GOT3 (cell line): ENCODE measurements at places on chromosomes 5 and 9.

DNA sequence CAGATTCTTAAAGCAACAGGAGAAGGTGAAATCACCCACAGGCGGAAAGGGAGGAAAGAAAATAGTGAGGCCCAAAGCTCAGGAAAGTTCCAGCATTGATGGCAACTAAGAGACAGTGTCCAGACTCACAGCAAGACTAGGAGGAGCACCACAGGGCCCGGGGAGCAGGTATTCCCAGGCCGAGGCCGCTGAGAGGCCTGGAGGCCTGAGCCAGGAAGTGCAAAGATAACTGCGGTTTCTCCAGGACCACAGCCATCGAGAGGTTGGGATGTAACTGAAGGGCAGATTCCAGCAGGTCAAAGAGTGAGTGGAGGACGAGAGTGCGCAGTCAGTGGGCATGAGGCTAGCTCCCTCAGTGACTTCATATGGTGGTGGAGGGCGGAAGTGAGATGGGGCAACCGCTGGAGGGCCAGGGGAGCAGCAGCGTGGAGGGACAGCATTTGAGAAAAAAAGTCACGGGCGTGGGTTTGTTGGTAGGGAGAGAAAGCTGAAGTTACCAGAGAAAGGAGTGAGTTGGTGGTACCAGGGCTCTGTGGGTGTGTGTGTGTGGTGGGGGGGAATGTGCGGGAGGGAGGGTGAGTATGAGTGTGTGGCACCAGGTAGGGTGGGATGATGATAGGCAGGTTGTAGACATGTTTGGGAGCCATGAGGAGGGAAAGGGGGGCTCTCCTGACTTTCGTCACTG lies 89.7 kb downstream of the PSD2 start:
- DNase-seq = no peak

DNA sequence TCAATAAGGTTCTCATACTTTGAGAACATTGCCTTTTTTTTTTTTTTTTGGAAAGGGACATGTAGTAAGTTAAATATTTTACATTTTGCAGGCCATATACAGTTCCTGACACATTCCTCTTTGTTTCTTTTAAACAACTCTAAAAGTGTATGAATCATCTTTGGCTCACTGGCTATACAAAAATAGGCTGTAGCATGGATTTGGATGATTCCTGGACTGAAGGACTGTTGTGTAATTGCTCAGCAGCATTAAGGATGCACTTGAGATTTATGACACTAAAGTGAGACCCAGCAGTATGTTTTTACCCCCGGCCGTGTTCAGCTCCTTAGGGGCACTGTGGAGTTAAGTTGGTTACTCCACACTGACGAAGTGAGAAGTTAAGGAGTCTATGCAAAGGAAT lies 41.3 kb downstream of the VPS13A start:
- DNase-seq = no peak

GRCh38 chr9:109072821-109073435 lies 46.8 kb downstream of the TMEM245 start:
- no peak for DNase-seq

DNA sequence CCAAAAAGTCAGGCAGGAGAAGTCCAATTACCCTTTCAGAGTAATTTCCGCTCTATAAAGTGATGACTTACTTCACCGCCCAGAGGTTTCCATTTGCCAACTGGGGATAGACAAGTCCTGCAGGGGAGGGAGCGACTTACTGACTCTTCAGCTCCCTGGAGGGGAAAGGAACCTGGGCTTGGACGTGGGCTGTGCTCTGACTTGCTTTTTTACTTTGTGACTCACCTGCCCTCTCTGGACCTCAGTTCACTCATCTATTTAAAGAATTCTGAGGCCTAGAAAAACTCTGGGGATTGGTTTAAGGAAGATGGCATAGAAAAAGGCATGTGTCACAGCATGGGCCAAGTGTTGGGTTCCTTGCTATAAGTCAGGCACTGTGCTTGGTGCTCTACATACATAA lies 180.4 kb upstream of the TRIM32 start:
- no peak for DNase-seq

DNA sequence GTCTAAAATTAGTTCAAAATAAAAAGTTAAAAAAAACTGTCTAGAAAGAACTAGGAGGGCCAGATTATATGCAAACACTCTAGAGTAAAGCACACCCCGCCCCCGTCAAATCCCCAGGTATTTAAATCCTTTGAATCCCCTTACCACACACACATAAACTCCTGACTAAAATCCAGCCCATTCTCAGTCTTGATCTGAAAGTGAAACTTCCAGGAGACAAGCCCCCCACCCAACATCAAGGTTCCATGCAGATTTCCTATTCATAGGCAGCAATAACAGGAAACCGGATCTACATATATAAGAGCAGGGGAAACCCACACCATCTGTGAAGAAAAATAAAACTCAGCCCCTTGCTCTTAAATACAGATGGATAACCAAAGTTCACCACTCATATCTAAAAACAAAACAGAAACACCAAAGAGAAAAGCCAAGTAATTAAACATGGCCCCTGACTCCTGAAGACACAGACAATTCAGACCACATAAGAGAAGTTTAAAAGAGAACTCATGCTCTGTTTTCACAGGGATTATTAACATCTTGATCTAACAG lies 42.3 kb downstream of the MARCHF3 start:
- DNase-seq = no peak

GRCh38 chr5:57834829-57835608 lies 352.4 kb upstream of the ACTBL2 start:
- DNase-seq = no peak

- DNase-seq = no peak
Observed at GRCh38 chr9:29217966-29218365, 1644.7 kb upstream of the C9orf72 start.

GRCh38 chr9:5624655-5625054 lies 4.3 kb upstream of the RIC1 start:
- DNase-seq = no peak

GRCh38 chr5:62786099-62786498 lies 207.5 kb downstream of the LRRC70 start:
- no peak for DNase-seq

- no peak for DNase-seq
Observed at GRCh38 chr9:37471942-37472684, 6.9 kb upstream of the ZBTB5 start.

DNA sequence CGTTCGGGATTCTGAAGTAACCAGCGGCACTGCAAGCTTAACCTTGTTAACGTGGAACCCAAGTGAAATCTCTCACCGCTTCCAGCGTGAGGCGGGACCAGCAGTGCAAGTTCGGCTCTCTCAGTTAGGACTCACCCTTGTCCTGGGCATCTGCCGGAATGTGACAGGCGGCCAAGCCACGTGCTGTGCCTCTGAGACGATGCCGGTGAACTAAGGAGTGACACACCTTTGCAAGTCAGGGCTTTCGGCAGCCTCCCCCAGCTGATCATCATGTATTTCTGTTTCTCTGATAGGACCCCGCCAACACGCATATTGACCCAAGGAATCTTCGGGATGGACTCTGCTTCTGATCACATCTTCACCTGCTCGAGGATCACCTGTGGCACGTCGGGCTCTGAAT lies 415.0 kb upstream of the IRX1 start:
- DNase-seq = no peak

GRCh38 chr9:108743416-108743815 lies 112.4 kb downstream of the ACTL7B start:
- DNase-seq = no peak

GRCh38 chr9:113556877-113557593 lies 93.5 kb downstream of the RGS3 start:
- no peak for DNase-seq

GRCh38 chr5:3139499-3139931 lies 388.0 kb upstream of the IRX2 start:
- DNase-seq = no peak

GRCh38 chr5:122236270-122237040 lies 75.6 kb upstream of the SNCAIP start:
- no peak for DNase-seq

DNA sequence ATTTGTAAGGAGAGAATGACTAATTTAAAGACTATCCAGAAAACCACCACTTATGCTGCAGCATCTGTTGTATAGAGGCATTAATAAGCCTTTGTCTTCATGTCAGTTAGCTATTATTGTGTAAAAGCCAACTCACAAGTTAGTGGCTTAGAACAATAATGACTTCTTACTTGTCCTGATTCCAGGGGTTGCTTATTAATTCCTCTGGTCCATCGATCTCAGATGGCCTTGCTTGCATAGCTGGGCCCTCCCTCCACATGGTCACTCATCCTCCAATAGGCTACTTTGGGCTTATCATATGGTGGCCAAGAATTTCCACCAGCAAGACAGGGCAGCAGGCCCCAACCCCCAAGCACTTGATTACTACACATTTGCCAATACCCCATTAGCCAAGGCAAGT lies 44.5 kb upstream of the STK32A start:
- no peak for DNase-seq

DNA sequence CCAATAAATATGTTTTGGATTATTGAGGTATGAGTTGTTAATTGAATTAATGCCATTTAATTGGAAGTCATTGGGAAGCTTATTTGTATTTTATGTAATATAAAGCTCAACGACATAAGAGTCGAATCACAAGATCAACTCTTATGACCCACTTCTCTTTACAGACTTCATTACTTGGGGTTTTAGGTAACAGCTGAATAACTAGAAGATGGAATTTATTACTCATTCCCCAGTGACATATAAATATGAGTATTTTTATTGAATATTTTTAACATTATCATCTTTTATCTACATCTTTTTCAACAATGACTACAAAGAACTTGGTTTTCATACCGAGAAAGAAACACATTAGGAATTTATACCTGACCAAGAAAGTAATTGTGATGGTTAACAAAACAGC lies 21.1 kb downstream of the HMGCR start:
- no peak for DNase-seq

GRCh38 chr5:138351056-138351455 lies 1.4 kb upstream of the KDM3B start:
- no peak for DNase-seq

GRCh38 chr9:33161011-33161588 lies 6.0 kb downstream of the B4GALT1 start:
- DNase-seq = no peak

- DNase-seq = no peak
Observed at GRCh38 chr9:120928483-120929228, 2.1 kb upstream of the TRAF1 start.

GRCh38 chr5:169637549-169638121 lies 560 bp downstream of the DOCK2 start:
- DNase-seq = no peak

- DNase-seq = peak; percentile 59
Observed at GRCh38 chr5:175478384-175479124, at the start of gene SFXN1. TSS of gene SFXN1 (plus strand) at chr5:175478560. CDS start at chr5:175492104, 13,544 bp downstream.

DNA sequence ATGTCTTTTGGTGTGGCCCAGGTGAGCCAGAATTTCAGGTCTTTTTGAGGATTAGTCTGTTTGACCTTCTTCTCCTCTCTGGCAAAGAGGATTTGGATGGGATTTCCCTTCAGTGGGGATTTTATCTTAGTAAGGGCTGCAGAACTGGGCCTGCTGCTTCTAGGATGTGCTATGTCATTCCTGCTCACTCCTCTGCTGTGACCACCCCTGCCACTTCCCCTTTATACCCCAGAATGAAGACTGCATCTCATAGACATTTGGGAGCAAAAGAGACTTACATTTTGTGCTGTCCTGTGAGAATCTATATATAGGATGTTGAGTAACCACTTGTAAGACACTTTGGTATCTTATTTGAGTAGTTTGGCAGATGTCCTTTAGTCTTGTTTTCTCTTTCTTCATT lies 76.2 kb downstream of the ARHGAP26 start:
- no peak for DNase-seq

- no peak for DNase-seq
Observed at GRCh38 chr5:6578676-6579343, 54.0 kb downstream of the NSUN2 start.

DNA sequence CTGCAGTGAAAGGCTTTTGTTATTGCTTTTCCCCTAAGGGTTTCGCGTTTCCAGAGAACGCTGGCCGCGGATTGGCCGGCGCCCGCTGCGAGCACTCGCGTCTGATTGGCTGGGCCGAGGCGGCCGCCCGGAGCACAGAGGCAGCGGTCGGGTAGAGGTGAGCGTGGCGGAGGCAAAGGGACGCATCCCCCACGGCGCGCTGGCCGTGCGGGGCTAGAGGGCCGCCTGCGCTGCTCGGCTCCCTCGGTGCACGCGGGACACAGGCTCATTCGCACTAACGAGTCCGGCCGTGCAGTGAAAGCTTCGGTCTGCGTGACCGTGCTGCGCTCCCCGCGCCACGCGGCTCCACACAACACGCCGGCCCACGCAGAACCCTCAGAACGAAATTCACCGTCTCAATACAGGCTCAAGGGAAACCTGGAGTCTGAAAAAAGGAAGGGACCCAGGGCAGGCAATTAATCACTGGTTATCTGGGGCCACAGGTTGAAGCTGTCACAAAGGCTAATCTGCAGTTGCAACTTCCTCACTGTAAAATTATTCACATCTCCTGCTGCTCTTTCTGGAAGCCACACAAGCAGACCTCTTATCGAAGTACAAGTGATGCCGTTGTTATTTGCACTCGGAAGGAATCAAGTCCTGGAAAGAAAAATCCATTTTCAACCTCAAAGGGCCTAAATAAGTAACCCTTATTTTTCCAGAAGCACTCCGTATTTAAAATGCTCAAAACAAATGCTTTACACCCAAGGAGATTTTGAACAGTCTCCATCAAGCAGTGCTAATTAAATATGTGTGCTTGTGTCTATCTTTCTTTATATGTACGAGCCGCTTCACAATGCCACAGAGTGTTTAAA lies 94.6 kb downstream of the ZNF608 start:
- DNase-seq = peak; percentile 48

DNA sequence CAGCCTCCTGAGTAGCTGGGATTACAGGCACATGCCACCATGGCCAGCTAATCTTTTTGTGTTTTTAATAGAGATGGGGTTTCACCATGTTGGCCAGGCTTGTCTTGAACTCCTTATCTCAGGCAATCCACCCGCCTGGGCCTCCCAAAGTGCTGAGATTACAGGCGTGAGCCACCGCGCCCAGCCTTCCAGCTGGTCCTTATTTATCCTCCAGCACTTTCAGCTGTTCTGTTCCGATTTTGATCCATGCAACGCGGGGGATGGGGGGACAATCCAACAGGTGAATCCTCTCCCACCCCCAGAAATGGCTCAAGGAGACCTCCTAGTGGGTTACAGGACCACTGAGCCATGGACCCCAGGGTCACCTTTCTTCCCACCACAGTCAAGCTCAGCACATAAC lies 14.7 kb upstream of the CDKN2AIPNL start:
- DNase-seq = no peak

GRCh38 chr5:52892242-52892878 lies 96.8 kb upstream of the ITGA2 start:
- DNase-seq = no peak

- no peak for DNase-seq
Observed at GRCh38 chr9:96367943-96368342, 15.6 kb downstream of the SLC35D2 start.

- DNase-seq = no peak
Observed at GRCh38 chr9:122276096-122276495, 11.4 kb downstream of the MRRF start.
